GM12892 (cell line): ENCODE measurements at places on chromosomes 5 and 9.

GRCh38 chr9:132078699-132079356, 839 bp downstream of the MED27 start:
- DNase-seq, result no peak

DNA sequence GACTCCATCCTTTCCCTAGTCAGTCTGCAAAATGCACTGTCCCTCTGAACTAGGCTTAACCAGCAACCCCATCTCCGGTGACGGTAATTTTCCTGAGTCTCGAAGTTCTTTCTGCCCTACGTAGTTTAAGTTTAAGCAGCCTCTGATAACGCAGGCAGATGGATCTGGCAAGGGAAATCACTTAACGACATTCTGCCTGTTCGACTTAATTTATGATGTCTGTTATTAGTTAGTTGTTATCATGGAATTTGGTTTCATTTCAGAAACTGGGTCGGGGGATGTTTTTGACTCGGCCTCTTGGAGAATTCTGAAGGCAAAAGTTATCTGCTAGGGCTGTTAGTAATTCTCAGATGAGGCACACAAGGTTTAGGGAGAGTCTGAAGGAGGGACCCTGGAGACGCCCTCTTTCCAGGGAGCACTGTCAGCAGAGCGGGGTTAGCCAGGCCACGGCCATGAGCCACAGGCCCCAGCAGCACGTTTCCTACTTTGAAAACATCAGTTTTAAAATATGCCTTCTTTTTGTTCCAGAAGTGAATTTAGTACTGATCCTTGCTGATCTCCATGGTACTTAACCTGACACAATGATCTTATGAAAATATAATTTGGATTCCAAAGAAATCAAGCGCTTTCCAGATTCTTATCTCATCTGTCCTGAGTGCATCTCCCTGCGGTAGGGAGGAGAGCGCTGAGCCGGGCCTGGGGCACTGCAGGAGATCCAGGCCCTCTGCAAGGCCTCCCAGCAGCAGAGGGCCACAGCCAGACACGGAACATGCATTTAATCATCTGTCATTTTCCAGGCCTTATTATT, 171.0 kb upstream of the OTULINL start:
- no peak for DNase-seq

GRCh38 chr9:128203707-128204551, 750 bp downstream of the DNM1 start:
- no peak for DNase-seq

GRCh38 chr5:102866237-102866600, 111.1 kb downstream of the PAM start:
- no peak for DNase-seq

- DNase-seq, result no peak
Observed at GRCh38 chr5:103293719-103294118, 35.2 kb downstream of the MACIR start.
